ENCODE measurements at places on chromosomes 5 and 9.

GRCh38 chr5:74950836-74951515 is 84.8 kb upstream of the FAM169A start:
- DNase-seq = no peak

DNA sequence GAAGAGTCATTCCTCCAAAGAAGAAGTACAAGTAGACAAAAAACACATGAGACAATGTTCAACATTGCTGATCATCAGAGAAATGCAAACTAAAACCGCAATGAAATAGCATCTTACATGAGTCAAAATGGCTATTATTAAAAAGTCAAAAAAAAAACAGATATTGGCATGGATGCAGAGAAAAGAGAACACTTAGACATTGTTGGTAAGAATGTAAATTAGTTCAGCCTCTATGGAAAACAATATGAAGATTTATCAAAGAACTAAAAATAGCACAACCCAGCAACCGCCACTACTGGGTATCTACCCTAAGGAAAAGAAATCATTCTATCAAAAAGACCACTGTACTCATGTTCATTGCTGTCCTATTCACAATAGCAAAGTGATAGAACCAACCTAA is 157.5 kb downstream of the CHSY3 start:
- no peak for DNase-seq

DNA sequence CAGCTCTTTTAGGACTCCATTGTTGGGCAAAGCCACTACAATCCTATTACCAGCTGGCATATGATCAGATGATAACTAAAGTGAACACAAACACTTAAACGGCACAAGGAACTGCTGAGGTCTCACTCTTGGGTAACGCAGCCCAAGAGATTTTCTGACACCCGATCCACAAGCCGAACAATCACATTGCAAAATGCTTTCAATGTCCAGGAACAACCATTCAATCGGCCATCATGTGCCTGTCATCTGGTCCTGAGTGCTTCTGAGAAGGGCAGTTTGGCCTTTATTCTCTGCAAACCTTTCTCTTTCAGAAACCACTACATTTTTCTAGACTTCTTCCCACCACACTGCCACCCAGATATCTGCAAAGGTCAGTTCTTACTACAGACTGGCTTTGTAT is 283.1 kb downstream of the GLIS3 start:
- DNase-seq = no peak

GRCh38 chr5:143057580-143057999 is 287.4 kb downstream of the ARHGAP26 start:
- no peak for DNase-seq

DNA sequence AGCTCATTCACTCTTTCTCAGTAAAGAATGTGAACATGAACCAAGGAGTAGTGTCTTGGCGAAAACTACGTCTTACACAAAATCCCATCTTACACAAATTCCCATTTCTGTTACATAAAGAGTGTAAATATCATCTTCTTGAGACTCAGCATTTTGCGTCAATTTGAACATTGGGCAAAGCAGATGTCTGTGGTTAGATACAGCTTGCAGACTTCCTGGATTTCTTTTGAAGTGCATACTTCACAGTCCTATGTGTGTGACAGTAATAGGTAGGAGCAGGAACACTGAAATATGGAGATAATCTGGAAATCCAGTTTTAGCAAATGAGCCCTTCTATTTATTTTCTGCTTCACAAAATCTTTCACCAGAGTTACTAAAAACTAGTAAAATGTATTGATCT is 58.8 kb downstream of the C6 start:
- DNase-seq = no peak

GRCh38 chr9:69180670-69181069 is 6.6 kb downstream of the TJP2 start:
- no peak for DNase-seq

DNA sequence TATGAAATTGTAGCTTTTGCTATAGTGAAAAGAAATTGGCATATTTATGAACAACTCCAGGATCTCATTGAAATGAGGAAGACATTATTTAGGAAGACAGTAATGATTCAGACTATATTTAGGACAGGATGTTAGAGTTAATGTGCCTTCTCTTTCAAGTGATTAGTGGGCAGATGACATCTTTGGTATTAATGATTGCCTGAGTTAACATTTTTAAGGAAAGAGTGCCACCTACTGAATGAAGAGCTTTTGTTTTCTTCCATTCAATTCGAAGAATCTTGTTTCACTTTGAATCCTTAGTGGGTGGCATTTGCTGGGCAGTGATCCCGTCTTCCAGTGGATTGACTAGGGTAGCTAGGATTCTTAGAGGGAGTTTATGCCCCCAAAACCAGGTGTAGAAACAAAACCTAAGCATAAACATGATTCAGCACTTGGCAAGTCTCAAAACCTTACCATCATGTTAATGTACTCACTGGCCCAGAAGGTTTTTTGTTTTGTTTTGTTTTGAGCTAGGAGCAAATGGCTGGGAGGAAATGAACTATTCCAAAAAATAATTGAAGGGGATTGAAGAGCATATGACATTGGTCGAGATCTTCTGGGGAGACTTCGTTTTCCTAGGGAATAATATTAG is 23.2 kb downstream of the MAP3K1 start:
- DNase-seq = no peak

DNA sequence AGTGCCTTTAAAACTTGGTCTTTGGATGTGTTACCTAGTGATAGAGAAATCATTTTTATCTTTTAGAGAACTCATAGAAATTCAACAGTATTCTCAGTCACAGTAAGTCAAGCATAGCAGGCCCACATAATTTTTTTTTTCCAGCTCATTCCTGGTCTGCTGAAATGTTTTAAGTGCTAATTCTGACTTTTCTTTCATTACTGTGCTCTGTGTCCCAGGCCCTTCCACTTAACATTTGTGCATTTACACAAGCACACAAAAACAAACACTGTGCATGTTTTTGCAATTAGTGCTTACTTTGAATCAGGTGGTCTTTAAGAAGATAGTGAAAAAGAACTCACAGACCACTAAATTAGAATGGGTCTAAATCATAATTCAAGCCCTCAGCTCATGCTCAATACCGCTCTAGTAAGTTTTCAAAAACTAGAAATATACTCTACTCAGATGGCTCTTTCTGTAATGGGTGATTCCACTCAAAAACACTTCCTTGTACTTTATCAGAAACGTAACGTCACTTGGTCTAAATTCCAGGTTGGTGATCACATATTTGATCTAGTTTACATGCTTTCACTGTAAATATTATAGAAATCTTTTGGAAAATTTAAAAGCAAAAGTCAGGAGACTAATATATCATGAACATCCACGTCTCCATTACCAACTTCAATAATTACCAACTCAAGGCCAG is 107.8 kb downstream of the PCSK5 start:
- DNase-seq = no peak

- no peak for DNase-seq
Observed at GRCh38 chr9:116202219-116202912, 48.8 kb downstream of the PAPPA start.

DNA sequence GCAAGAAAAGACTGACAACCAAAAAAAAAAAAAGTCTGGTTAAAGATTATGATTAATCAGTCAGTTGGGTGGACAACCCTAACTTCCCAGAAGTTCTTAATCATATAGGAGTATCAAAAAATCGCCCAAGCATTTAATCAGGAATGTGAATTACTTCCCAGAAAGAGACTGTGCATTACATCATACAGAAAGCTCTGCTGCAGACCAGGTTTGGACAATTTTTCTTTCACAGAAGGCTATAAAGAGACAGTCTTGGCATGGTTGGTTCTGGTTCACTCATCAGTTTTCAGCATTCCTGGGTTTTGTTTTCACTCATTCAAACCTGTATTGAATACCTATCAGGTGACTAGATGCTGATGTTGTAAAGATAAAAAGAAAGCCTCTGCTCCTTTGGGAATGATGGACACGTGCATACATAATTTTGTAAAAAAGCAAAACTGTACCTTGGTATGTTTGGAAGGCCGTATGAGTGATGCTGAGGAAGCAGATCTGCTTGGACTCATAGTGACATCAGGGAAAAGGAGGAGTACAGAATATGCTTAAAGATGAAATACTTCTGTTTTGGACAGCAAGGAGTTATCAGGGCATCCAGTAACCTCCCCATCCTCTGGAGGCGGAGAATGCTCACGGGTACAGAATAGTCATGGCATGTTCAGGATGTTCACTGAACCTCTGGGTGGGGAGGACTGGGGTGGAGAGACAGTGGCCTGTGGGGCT is 178.4 kb downstream of the GNA14 start:
- no peak for DNase-seq

DNA sequence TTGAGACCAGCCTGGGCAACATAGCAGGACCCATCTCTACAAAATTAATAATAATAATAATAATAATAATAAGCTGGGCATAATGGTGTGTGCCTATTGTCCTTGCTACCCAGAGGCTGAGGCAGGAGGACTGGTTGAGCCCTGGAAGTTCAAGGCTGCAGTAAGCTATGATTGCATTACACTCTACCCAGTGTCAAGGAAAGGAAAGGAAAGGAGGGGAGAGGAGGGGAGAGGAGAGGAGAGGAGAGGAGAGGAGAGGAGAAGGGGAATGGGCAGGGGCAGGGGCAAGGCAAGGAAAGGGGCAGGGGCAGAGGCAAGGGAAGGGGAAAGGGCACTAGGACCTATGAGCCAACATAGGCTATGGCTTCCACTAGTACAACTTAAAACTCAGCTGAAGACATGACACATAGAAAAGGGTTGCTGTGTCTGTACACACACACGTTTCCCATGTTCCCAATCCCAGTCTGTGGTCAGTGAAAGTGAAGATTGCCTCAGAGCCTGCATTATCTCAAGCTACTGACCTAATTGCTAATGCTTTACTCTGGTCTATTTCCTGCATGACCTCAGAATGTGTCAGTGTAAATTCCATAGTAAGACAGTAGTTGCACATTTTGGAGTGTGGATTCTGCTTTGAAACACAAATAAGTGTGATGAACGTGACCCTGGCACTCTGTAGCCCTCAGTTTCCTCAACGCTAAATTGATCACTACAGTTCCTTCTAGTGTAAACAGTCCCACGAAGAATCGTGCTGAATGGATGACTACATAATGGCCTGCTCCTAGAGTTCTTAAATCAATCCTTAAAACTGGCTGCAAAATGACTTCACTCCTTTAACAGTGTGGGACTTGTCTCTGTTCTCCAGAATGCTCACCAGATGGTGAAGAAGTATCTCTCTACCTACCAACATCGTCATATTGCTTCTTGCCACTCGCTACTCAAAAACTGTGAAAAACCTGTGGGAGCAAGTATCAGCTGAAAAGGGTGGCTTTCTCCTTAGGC is 497.0 kb downstream of the RAB3C start:
- no peak for DNase-seq

GRCh38 chr5:64680289-64680688 is 10.0 kb upstream of the SHISAL2B start:
- no peak for DNase-seq

GRCh38 chr5:57741336-57741735 is 258.7 kb upstream of the ACTBL2 start:
- no peak for DNase-seq

DNA sequence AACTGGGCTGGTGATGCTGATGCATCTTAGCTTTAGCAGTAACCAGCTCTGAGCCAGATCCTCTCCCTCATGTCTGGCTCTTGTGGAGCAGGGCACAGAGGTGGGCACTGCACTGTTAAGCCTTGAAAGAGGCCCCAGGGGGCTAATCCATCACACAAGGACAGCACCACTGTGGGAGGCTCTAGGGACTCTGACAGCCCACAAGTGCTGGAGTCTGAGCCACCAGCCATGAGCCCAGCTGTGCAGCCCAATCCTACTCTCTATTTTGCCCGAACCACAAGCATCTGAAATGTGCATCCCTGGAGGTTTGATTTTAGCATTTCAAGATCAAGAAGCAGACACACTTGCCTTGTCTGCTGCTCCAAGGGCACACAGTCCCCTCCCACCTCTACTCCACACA is 407.1 kb upstream of the TRPC7 start:
- DNase-seq = no peak

GRCh38 chr5:160657068-160657507 is 194.9 kb downstream of the ATP10B start:
- no peak for DNase-seq

DNA sequence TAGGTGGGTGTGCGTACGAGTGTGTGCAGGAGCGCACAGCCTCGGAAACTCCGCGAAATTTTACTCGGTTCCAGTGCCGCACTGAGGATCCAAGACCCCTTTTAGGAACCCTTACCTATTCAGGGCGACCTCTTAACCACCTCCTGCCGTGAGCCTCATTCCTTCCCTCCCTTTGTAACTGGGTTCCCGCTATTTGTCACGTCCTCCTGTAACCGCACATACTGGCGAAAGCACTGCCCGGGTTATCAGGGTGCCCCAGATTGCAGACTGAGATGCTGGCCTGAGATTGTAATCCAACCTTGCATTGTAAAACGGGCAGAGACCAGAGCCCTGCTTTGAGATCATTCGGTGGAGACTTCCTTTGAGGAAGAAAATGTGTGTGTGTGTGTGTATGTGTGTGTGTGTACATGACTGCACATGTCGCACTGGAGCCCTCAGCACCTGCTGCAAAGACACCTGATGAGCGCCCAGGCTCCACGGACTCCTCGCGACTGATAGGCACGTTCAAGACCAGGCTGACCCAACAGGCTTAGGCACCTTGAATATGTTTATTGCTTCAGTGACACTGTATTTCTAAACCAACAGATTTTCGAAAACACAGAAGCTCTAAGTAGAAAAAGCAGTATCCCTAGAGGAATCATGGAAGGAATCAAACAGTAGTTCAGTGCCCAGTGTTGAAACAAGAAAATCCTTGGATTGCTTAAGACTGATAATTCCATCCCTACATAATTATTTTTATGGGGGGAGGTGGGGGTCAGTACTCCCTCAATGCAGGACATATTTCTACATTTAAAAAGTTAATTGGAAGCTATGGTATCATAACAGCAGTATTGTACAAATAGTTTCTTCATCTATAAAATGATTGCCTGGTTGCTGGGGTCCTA is 86.5 kb upstream of the TNFAIP8 start:
- DNase-seq = no peak

DNA sequence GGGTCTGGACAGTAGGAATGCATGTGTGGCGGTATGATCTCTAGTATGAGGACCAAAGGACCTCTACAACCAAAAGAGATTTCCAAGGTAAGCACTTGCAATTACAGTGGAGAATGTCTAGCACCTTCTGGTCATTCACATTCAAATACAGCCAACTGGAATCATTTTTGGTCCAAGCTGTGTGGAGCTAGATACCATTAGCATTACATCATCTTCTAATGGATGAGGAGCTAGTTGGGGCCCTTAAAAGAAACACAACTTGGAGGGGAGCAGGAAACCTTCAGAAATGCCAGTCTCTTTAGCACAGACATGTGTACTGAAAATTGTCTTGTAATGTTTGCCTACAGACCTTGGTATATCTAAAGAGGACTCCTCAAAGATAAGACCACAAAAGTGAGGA is 244.7 kb downstream of the BNC2 start:
- no peak for DNase-seq

GRCh38 chr5:30878296-30878695 is 315.2 kb upstream of the CDH6 start:
- no peak for DNase-seq

GRCh38 chr5:57413145-57413544 is 69.5 kb downstream of the ACTBL2 start:
- DNase-seq = no peak

GRCh38 chr9:69674112-69674685 is 2.0 kb upstream of the APBA1 start:
- DNase-seq = no peak

- DNase-seq = no peak
Observed at GRCh38 chr5:176620333-176620981, 9.9 kb downstream of the SNCB start.

- no peak for DNase-seq
Observed at GRCh38 chr9:126377536-126377935, 50.9 kb downstream of the MVB12B start.

Data from activated CD4-positive, alpha-beta T cell treated with anti-CD3 and anti-CD28 coated beads for 1 hour (primary cell).